T-helper 1 cell (primary cell): ENCODE measurements at places on chromosomes 4 and X.

- no peak for DNase-seq
Observed at GRCh38 chrX:132425744-132426318, 63.0 kb downstream of the MBNL3 start.

GRCh38 chrX:72078411-72078810 lies 53.3 kb downstream of the RTL5 start:
- DNase-seq, result no peak

DNA sequence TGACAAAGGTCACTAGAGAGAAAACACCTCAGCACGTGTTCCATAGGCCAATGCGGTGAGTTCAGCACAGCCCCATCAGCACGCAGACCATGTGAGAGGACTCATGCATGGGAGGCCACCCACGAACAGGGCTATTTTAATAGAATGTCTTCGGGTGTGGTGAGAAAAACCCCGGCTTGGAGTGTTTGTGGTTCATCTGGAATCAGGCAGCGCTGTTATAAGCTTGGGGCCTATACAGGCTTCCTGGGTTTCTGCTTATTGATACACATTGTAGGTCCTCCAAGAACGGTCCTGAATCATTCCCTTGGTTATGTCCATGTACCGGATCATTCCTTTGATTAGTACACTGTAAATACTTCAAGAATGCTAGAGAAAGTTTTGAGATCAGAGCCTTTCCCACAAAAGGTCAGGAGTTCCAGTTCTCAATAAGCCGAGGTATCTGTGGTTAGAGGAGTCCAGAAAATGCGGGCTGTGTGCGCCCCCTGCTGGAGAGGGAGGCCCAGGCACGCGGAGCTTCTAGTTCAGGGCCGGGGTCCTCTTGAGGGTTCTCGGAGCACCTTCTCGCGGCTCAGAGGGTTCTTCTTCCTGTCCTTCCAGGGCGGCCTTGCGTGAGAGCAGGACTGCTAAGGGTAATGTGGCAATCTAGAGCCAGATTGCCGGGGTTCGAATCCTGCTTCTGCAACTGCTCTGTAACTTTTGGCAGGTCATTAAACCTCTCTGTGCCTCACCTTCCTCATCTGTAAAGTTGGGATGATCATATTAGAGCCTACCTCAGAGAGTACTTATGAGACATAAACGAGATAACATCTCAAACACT lies 51.8 kb downstream of the TLR10 start:
- DNase-seq, result peak; percentile 69

DNA sequence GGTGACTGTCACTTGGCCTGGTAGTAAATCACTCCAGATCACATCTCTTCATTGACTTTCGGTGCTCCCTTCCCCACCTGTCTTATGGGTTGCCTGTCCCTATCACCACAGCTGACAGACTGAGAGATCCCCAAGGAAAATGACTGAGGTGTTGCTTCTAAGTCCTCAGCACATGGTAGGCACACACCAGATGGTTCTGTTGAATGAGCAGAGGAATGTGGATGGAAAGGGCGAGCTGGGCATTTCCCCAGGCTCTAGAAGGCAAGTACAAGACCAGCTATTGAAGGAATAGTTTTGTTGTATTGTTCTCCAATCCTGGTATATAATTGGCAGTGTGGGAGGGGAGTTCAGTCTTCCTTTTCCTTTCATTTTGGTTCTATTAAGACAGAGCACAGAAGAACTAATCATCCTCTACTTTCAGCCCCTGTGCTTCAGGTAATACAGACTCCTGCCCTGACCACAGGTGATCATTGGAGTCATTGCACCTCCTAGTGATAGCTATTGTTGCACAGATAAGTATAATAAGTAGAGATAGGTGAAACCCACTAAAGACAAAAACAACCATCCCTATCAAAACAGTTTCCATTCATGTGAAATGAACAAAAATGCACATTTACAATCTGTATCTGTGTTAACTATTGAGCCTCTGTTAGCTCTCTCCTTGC lies 158.6 kb downstream of the TRAM1L1 start:
- no peak for DNase-seq

- DNase-seq, result no peak
Observed at GRCh38 chr4:134787315-134787714, 585.7 kb upstream of the PABPC4L start.

- DNase-seq, result no peak
Observed at GRCh38 chrX:81304563-81304962, 102.7 kb downstream of the SH3BGRL start.

GRCh38 chrX:28391528-28391927 lies 195.7 kb upstream of the IL1RAPL1 start:
- DNase-seq, result no peak

DNA sequence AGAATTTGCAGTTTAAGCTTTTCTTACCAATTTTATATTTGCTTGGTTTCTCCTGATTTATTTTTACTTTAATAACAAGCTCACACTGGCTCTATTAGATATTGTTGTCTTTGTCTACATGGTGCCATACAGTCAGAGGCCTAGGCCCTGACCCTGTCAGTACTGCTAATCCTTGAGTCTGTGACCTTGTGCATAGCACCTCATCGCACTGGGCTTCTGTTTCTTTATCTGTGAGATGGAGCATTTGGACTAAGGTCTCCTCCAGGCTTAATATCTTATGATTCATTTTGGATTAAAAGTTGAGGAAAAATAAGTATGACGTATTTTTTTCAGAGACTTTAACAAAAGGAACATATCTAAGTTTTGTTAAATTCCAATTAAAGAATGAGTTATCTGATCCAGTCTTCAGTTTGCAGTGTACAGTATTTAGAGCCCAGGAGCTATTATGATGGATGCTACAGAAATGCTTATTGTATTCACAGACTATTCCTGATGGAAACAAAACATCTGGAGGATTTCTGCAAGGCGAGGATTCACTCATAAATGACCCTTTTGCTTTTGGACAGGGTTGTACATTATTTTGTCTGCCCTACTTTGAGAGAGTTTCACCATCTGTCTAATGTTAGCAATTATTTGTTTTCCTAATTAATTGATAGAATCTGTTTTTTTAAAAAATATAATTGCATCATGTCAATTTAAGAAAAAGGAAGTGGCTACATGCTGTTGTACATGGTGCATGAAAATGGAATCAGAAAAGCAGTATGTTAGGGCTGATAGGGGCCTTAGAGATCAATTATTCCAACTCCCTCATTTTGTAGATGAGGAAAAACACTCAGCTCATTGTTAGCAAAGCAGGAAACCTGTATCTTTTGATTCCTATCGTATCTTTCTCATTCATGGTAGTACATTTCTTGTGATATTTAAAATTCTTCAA lies 203.6 kb downstream of the BANK1 start:
- no peak for DNase-seq

DNA sequence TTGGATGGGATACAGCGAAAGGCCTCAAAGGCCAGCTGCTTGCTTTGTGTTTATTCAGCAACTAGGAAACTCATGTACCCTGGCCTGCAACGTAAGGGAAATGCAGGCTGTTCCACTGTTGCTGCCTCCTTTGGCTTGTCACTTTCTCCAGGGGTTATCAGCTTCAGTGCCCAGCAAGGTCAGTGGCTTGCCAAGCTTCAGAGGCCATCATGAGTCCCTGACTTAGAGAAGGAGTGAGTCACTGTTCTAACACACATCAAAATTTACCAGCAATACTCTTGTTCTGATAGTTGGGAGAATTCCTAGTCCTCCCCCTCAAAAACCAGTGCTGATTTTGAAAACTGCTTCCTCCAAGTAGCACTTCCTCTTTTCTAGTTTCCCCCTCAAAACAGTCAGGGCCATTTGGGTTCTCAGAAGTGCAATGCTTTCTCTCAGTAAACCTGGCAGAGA lies 250.8 kb downstream of the ARHGAP24 start:
- DNase-seq, result no peak

DNA sequence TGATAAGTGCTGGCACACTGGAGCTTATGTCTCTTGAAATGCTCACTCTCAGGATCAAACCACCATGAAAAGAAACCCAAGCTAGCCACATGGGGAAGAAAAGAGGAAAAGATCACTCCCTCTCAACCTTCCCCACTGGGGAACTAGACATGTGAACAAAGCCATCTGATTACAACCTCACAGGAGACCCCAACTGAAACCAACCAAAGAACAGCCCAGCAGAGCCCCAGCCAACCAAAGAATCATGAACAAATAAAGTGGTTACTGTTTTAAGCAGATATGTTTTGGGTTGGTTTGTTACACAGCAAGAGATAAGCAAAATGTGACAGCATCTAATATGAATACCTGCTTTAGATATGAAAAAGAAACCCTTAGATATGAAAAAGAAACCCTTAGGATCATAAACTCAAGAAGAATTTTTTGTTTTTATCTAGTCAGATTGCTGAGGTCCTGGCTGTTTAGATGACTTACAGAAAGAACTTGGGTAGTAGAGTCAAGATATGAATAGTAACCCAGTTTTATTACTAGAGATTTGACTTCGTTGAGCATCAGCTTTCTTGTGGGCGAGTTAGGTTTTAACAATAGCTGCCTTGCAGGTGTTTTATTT lies 23.7 kb upstream of the TLR7 start:
- DNase-seq, result no peak

- no peak for DNase-seq
Observed at GRCh38 chr4:108834835-108835384, 72.1 kb upstream of the ETNPPL start.

GRCh38 chrX:100648458-100649417 lies 4.7 kb downstream of the SRPX2 start:
- DNase-seq, result no peak

DNA sequence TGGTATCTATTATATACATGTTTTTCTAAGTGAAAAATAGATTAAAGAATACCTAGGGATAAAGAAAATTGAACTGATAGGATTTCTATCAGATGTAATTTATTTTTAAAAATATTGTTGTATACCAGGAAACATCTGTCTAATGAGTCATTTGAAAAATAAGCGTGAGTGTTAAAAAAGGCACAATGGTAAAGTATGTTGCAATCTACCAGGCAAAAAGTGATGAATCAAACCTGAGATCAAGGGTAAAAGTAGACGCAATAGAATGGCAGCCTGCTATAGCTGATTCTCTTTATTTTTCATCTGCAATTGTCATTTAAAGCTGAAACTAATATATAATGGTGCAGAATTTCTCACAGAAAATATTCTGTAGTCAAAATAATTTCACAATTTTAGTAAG lies 1119.6 kb downstream of the PCDH18 start:
- DNase-seq, result no peak
